Astrocyte (in vitro differentiated cells and primary cell): ENCODE measurements at places on chromosomes 11 and 22. TPM values are rescaled to one million over a fixed set of nuclear protein-coding genes. Genes with fewer than 3 reads are reported as not detected.

GRCh38 chr11:120357620-120358019 lies 21.4 kb downstream of the ARHGEF12 start:
- no peak for DNase-seq
- no peaks in the 10 kb centered on the region for H3K27me3 ChIP-seq
- H3K4me1 ChIP-seq, result no peaks in the 10 kb centered on the region
- peaks cover 3% of the 10 kb centered on the region for H3K36me3 ChIP-seq
- no peak overlapping the region for H3K27ac ChIP-seq

DNA sequence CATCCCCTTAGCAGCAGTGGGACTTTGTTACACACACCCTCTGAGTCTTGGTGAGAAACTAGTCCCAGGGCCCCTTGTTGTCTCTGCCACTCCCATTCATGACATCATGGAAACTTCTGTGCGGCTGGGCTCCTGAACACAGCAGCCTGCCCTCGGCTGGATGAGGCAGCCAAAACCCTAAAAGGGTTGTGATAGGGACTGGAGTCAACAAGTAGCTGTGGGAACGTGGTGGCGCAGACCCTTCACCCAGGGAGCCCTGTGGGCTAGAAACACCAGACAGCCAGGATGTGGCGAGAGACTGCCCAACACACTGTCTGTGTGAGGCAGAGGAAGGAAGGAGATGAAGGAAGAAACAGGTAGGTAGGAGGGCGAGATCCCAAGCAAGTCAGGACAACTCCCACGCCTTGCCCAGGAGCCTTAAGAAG lies 3.9 kb downstream of the CD3D start:
- H3K27me3 ChIP-seq, result no peaks in the 10 kb centered on the region
- H3K4me3 ChIP-seq, result no peak overlapping the region
- H3K36me3 ChIP-seq, result no peaks in the 10 kb centered on the region

- H3K27me3 ChIP-seq, result no peaks in the 10 kb centered on the region
- H3K36me3 ChIP-seq, result no peaks in the 10 kb centered on the region
- no peak overlapping the region for H3K27ac ChIP-seq
Measured at GRCh38 chr11:43802509-43802908, 78.1 kb upstream of the ALKBH3 start.

GRCh38 chr11:40826601-40827000 lies 632.9 kb downstream of the LRRC4C start:
- no peaks in the 10 kb centered on the region for H3K27me3 ChIP-seq
- H3K4me3 ChIP-seq, result no peak overlapping the region
- no peaks in the 10 kb centered on the region for H3K4me1 ChIP-seq
- DNase-seq, result no peak
- H3K27ac ChIP-seq, result no peak overlapping the region

- H3K4me3 ChIP-seq, result no peak overlapping the region
- H3K27me3 ChIP-seq, result no peaks in the 10 kb centered on the region
- no peak overlapping the region for H3K27ac ChIP-seq
- no peaks in the 10 kb centered on the region for H3K4me1 ChIP-seq
Measured at GRCh38 chr11:71999362-71999761, 653 bp downstream of the IL18BP start.

- no peaks in the 10 kb centered on the region for H3K36me3 ChIP-seq
- no peak overlapping the region for H3K4me3 ChIP-seq
- no peaks in the 10 kb centered on the region for H3K27me3 ChIP-seq
- peaks cover 12% of the 10 kb centered on the region for H3K4me1 ChIP-seq
- DNase-seq, result peak; percentile 99
- H3K27ac ChIP-seq, result peak overlapping the region; percentile 80
Measured at GRCh38 chr22:17576470-17576869, 13.2 kb downstream of the SLC25A18 start.

- no peaks in the 10 kb centered on the region for H3K27me3 ChIP-seq
- H3K36me3 ChIP-seq, result peaks cover 32% of the 10 kb centered on the region
- H3K27ac ChIP-seq, result peak overlapping the region; percentile 83
- no peak overlapping the region for H3K4me3 ChIP-seq
- no peak for DNase-seq
- H3K4me1 ChIP-seq, result peaks cover 52% of the 10 kb centered on the region
Measured at GRCh38 chr22:20552443-20553401, 45.3 kb downstream of the MED15 start.

GRCh38 chr11:110896358-110896757 lies 184.1 kb upstream of the ARHGAP20 start:
- DNase-seq, result peak; percentile 93
- H3K27me3 ChIP-seq, result no peaks in the 10 kb centered on the region
- no peaks in the 10 kb centered on the region for H3K36me3 ChIP-seq
- no peak overlapping the region for H3K4me3 ChIP-seq
- H3K27ac ChIP-seq, result peak overlapping the region; percentile 47

DNA sequence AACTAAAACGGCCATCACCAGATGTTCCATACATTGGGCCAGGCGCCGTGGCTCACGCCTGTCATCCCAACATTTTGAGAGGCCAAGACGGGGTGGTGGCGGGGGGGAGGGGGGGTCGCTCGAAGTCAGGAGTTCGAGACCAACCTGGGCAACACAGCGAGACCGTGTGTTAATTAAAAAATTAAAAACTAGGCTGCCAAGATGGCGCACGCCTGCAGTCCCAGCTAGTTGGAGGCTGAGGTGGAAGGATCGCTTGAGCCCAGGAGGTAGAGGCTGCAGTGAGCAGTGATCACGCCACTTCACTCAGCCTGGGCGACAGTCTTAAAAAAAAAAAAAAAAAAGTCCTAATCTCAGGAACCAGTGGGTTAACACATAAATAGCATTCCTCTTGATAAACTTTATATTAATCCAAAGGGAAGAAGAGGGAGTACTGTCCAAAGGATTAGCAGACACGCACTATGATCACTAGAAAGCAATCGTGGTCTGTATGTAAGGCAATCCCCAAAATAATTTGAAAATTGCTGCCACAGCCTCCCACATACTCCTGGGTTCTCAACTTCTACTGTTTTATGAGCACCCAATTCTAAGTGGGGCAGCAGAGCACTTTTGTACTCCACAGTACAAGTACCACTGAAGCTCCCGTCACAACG lies 604 bp downstream of the PUS3 start:
- peak overlapping the region; percentile 98 for H3K4me3 ChIP-seq
- H3K27me3 ChIP-seq, result peaks cover 14% of the 10 kb centered on the region
- H3K36me3 ChIP-seq, result peaks cover 8% of the 10 kb centered on the region
- H3K27ac ChIP-seq, result peak overlapping the region; percentile 47
- H3K4me1 ChIP-seq, result peaks cover 9% of the 10 kb centered on the region

DNA sequence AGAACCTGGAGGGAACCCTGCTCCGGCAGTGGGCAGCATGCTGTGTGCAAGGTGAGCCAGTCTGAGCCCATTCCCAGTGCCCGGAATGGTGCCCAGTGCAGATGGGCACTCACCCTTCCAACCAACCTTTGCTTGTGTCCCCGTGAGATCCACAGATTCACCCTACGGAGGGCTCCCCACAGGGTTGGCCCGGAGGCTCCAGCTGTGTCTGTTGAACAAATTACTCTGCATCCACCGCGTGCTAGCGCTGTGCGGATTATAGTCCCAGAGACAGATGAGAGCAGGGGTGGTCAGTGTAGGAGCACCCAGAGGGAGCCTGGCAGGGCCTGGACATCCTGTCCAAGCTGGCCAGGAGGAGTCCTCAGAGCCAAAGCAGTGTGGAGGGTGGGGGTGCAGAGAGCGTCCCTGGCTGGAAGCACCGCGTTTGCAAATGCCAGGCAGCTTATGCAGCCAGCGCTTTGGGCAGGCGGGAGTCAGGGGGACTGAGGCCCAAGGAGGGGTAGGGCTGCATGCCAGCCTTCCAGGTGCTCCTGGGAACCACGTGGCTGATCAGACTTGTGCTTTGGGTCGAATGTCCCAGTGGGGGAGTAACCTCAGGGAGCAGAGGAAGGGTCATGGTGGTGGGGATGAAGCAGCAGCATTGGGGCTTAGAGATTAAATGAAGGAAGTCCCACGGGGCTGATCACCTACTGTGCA lies 80.5 kb downstream of the KCNQ1 start:
- H3K27me3 ChIP-seq, result peaks cover 17% of the 10 kb centered on the region
- H3K4me1 ChIP-seq, result no peaks in the 10 kb centered on the region
- no peaks in the 10 kb centered on the region for H3K36me3 ChIP-seq
- no peak overlapping the region for H3K4me3 ChIP-seq
- DNase-seq, result no peak
- H3K27ac ChIP-seq, result no peak overlapping the region

DNA sequence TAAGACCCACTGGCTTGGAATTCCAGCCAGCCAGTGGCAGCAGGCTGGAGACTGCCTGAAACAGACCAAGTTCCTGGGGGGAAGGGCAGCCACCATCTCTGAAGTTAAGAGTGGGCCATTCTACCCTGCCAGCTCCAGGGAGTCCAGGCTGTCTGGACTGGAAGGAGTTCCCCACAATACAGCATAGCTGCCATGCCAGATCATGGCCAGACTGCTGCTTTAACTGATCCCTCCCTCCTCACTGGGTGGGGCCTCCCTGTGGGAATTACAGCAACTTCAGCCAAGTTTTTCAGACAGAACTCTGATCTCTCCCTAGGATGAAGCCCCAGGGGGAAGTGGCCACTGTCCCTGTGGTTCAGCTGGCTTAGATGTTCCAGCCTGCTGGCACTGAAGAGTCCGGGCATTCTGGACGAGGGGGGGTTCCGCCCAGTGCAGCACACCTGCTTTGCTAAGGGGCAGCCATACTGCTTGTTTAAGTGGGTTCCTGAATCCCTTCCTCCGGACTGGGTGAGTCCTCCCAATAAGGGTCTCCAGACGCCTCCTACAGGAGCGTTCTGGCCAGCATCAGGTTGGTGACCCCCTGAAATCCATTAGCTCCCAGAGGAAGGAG lies 455.4 kb downstream of the DLG2 start:
- H3K36me3 ChIP-seq, result no peaks in the 10 kb centered on the region
- peak; percentile 5 for DNase-seq
- H3K4me3 ChIP-seq, result no peak overlapping the region
- no peaks in the 10 kb centered on the region for H3K27me3 ChIP-seq

DNA sequence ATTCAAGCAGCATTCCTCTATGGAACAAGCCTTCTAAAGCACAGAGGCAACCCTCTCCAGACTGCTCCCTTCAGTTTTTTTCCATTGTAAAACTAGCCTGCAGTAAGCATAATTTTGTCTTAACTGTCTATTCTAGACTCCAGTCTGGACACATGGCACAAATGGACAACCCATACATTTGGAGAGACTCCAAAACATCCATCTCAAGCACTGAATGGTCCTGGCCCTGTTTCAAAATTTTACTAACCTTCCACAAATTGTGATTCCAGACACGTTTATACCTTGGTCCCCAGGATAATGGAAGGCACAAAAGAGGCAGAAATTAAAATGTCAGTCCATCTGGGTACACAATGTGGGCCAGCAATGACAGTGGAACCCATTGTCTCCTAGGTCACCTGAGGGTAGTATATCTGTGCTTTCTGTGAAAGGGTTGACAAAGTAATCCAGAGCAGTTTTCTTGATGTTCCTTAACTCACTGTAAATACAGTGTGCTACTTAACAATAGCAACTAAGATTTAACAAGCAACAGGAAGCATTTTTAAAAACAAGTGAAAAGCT lies 16.2 kb upstream of the SESN3 start:
- H3K27ac ChIP-seq, result no peak overlapping the region
- no peak overlapping the region for H3K4me3 ChIP-seq
- DNase-seq, result no peak
- H3K36me3 ChIP-seq, result no peaks in the 10 kb centered on the region
- H3K27me3 ChIP-seq, result no peaks in the 10 kb centered on the region
- no peaks in the 10 kb centered on the region for H3K4me1 ChIP-seq

- H3K27ac ChIP-seq, result no peak overlapping the region
- H3K27me3 ChIP-seq, result no peaks in the 10 kb centered on the region
- no peaks in the 10 kb centered on the region for H3K36me3 ChIP-seq
- peaks cover 9% of the 10 kb centered on the region for H3K4me1 ChIP-seq
Measured at GRCh38 chr22:44486538-44486937, 11.5 kb downstream of the RTL6 start.

DNA sequence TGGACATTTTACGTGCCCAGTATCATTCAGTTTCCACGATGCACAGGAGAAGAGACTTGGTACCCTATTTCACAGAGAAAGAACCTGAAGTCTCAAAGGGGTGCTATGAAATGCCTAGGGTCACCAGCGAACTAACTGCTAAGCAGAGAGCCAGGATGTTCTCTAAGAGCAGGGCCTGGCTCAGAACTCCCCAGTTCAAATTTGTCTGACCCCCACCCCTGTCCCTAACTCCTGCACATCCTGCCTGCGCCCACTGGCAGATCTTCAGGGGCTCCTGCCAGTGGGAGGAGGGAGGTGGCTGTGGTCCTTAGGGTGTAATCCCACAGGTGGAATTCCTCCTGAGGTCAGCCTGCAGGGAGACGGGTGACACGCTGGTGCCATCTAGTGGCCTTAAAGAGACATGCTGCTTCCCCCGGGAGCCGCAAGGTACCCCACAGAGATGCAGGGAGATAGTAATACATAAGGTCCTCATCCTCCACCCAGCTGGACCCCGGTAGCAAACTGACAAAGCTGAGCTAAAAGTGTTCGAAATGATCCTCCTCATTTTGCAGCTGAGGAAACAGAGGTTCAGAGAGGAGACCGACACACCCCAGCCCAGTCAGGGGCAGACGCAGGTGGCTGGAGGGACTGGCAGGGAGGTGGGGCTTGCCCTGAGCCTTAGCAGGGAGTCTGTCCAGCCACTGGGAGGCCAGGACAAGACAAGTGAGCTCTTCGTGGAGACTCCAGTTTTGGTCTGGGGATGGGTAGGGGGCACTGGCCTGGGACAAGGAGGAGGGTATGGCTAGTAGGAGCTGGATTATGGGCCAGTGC lies 34.1 kb downstream of the MB start:
- peak; percentile 42 for DNase-seq
- no peaks in the 10 kb centered on the region for H3K27me3 ChIP-seq
- no peaks in the 10 kb centered on the region for H3K4me1 ChIP-seq
- no peak overlapping the region for H3K4me3 ChIP-seq
- H3K27ac ChIP-seq, result no peak overlapping the region

DNA sequence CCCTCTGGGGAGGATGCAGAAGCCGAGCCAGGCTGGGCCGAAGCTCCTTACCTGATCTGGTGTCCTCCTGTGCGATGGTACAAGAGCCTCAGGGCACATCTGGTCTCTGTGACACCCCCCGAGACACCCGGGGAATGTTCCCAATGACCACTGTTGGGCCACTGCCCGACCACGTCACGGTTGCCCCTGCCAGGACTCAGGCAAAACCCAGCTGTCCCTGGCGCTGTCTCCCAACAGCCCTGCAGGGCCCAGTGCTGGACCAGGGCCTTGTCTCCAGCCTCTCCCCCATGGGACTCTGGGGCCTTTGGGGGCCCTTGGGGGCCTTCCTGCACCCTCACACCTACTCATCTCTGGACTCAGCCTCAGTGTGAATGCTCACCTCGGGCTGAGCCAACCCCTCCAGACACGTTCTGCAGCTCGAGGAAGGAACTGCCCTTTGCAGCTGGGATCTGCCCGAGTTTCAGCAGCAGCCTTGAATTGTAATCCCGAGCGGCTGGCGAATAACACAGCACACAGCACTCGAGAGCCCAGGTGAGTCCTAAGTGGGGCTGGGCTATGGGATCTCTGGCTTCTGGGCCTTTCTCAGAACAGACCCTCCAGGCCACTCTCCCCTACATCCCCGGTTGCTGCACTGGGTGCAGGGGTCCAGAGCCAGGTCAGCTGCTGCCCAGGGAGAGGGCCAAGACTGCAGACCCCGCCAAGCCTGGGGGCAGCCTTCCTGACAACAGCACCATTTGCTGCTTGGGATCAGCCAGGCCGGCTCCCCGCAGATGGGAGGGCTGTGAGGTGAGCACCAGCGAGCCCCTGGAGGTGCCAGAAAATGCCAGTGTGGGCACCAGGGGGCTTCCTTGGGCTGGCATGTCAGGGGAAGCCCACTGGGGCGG lies 39.8 kb downstream of the RTN4R start:
- peaks cover 3% of the 10 kb centered on the region for H3K27me3 ChIP-seq
- H3K4me3 ChIP-seq, result no peak overlapping the region
- H3K27ac ChIP-seq, result no peak overlapping the region
- H3K36me3 ChIP-seq, result no peaks in the 10 kb centered on the region

The DGCR6L gene
- 33.3 and 33.7 TPM in 2 replicates for total RNA-seq

The TSKU gene
- total RNA-seq, result 57.9 and 69.6 TPM in 2 replicates

The CYP2D6 gene
- total RNA-seq, result 0.82 and 0.91 TPM in 2 replicates

The OOSP4A gene
- not detected in 2 replicates for total RNA-seq

The RPS19BP1 gene
- total RNA-seq, result 45.5 and 58.7 TPM in 2 replicates

The CCDC83 gene
- not detected in 2 replicates for total RNA-seq

The TMEM132A gene
- total RNA-seq, result 117 TPM in 2 replicates

The PLET1 gene
- total RNA-seq, result not detected in 2 replicates

The NLRP14 gene
- not detected in 2 replicates for total RNA-seq

The TRIM48 gene
- total RNA-seq, result not detected in 2 replicates
